ENCODE measurements at places on chromosomes 6 and 20.

GRCh38 chr6:170018936-170019817, 267.8 kb downstream of the ERMARD start:
- DNase-seq = no peak

GRCh38 chr6:145761584-145761983, 26.3 kb upstream of the EPM2A start:
- DNase-seq = no peak

DNA sequence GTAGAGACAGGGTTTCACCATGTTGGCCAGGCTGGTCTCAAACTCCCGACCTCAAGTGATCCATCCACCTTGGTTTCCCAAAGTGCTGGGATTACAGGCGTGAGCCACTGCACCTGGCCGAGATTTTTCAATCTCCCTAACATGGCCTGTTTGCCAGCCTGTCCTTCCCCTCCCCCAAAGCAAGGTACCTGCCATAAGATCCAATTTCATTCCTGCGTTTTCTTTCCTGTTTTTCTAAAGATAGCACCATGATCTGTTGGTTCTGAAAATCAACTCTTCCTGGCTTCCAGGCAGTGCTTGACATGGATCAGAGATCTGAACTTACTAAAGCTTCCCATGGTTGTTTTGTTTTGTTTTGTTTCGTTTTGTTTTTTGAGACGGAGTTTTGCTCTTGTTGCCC, 7.5 kb downstream of the MGME1 start:
- DNase-seq = no peak

- peak; percentile 85 for DNase-seq
Observed at GRCh38 chr6:52503851-52504781, 72.7 kb downstream of the TRAM2 start.

DNA sequence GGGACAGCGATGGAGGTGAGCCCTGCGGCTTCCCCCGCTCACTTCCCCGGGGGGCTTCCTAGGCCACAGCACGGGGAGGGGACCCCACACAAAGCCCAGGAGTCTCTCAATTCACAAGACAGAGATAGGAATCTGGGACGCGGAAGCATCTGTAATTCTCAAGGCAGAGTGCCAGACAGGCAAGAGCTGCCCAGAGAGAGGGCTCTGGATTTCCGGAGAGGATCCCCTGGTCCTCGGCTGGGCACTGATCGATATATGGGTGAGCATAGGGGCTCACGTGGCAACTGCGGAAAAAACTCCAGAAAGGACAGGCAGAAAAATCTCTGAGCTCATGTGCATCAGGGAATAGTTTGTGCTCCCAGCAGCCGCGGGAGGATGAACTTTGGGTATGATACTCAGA, 296.2 kb downstream of the NRN1 start:
- DNase-seq = no peak

- DNase-seq = no peak
Observed at GRCh38 chr6:137978252-137978896, 111.3 kb downstream of the TNFAIP3 start.

DNA sequence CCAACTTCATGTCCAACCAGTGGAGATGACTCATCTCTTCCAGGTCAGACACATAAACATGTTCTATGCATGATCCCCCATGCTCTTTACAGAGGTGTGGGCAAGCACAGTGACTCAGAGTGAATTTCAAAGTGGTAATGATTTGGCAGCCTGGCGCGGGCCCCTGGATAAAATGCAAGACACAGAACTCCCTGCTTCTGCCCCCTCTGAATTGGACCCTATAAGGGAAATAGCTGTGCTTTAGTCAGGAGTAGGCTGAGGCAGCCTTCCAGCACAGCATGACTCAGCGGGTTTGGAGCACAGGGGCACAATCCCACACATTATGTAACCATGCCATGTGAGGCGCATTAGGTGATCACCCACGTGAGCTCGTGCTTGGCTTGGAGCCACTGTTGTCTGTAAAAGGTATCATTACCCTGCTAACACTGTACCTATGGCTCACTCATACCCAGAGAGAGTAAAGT, 127.4 kb downstream of the C6orf118 start:
- no peak for DNase-seq

DNA sequence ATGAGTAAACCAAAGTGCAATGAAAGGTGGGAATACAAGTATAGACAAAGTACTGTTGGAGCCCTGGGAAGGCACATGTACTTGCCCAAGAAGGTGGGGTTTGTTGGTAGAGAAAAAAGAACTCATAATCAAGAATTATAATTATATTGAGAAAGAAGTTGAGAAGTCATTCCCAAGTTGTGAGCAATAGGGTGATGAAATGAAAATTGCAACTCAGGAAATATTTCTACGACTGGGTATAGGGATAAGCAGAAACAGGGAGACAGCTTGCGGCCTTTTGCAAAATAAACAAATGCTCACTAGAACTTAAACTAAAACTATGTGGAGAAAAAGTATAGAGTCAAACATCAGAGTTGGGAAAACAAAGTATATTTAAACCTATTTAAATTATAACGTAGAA, 250.7 kb upstream of the FAM83B start:
- DNase-seq = no peak
